Astrocyte (in vitro differentiated cells and primary cell): ENCODE measurements at places on chromosomes 7 and 10.

- H3K36me3 ChIP-seq = no peaks in the 10 kb centered on the region
- no peaks in the 10 kb centered on the region for H3K27me3 ChIP-seq
- H3K4me3 ChIP-seq = no peak overlapping the region
- H3K4me1 ChIP-seq = peaks cover 17% of the 10 kb centered on the region
Observed at GRCh38 chr7:40570223-40570622, 435.4 kb downstream of the SUGCT start.

DNA sequence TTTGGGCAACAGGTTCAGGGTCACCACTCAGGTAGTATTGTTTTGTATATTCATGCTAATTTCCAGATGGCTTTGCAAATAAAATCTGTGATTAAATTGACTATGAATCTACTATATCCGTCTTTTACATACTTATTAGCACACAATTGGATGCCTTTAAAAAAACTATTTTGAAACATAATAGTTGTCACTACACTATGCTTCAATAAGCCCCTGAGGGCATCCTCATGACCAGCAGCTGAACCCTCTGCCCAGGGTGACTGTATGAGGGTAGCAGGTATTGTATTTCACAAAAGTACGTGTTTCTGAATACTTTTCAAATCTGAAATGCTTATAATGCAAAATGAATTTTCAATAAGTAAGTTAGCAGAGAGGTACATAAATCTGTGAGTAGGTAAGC is 97.3 kb downstream of the DNAH11 start:
- no peaks in the 10 kb centered on the region for H3K36me3 ChIP-seq
- no peaks in the 10 kb centered on the region for H3K4me1 ChIP-seq
- no peaks in the 10 kb centered on the region for H3K27me3 ChIP-seq
- no peak overlapping the region for H3K4me3 ChIP-seq
- no peak for DNase-seq

GRCh38 chr10:70674560-70675495 is 2.5 kb downstream of the ADAMTS14 start:
- no peak for DNase-seq
- no peak overlapping the region for H3K4me3 ChIP-seq
- H3K4me1 ChIP-seq = peaks cover 35% of the 10 kb centered on the region
- no peak overlapping the region for H3K27ac ChIP-seq
- no peaks in the 10 kb centered on the region for H3K27me3 ChIP-seq

DNA sequence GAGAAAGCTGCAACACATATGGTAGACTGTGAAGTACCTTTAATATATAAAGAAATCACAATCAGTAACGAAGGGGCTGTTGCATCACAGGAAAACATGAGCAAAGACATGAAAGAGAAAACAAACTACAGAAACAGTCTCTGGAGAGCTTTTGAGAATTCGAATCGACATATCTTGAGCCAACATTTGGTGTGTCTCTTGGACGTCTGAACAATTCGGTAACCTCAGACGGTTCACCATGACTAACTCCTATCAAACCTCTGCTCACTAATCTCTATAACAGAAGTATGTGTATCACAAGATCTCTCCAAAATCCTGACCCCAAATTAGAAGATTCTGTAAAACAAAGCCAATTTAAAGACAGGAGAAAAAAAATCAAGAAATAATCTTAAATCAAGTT is 262.0 kb upstream of the YAE1 start:
- DNase-seq = no peak
- no peak overlapping the region for H3K4me3 ChIP-seq
- no peak overlapping the region for H3K27ac ChIP-seq
- no peaks in the 10 kb centered on the region for H3K36me3 ChIP-seq

- no peaks in the 10 kb centered on the region for H3K36me3 ChIP-seq
- H3K4me1 ChIP-seq = no peaks in the 10 kb centered on the region
- peak; percentile 62 for DNase-seq
- no peak overlapping the region for H3K4me3 ChIP-seq
- no peak overlapping the region for H3K27ac ChIP-seq
Observed at GRCh38 chr7:152395112-152395511, 40.7 kb downstream of the KMT2C start.
